ENCODE measurements at places on chromosomes 2 and 18.

GRCh38 chr2:2795438-2796091 lies 464.5 kb upstream of the MYT1L start:
- DNase-seq = no peak

- no peak for DNase-seq
Observed at GRCh38 chr2:13919981-13920382, 712.5 kb upstream of the LRATD1 start.

DNA sequence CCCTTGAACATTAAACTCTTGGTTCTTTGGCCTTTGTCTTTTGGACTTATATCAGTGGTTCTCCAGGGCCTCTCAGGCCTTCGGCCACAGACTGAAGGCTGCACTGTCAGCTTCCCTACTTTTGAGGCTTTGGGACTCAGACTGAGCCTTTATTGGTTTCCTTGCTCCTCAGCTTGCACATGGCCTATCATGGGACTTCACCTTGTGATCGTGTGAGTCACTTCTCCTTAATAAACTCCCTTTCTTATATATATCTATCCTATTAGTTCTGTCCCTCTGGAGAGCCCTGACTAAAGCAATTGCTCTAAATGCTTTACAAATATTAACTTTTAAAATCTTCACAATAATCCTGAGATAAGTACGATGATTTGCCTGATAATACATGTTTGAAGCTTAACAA lies 353.6 kb upstream of the TRIB2 start:
- DNase-seq = no peak

- no peak for DNase-seq
Observed at GRCh38 chr2:238108423-238109183, 8.5 kb downstream of the ESPNL start.

DNA sequence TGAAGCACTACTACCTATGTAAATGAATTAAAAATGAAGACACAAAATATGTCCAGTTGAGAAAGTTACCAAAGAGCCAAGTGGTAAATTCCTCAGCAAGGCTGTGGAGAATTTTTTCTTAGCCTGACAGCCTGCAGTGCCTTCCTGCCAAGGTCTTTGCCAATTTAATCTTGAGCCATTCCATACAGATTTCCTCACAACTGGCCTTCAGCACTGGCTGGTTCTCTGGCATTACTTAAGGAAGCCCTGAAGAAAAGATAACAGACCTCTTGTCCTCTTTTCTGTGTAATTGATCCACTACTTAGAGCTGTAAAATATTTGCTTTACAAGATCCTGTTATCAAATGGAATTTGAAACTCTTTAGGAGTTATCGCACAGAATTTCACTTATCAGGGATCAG lies 334.2 kb upstream of the LRRTM1 start:
- DNase-seq = no peak

DNA sequence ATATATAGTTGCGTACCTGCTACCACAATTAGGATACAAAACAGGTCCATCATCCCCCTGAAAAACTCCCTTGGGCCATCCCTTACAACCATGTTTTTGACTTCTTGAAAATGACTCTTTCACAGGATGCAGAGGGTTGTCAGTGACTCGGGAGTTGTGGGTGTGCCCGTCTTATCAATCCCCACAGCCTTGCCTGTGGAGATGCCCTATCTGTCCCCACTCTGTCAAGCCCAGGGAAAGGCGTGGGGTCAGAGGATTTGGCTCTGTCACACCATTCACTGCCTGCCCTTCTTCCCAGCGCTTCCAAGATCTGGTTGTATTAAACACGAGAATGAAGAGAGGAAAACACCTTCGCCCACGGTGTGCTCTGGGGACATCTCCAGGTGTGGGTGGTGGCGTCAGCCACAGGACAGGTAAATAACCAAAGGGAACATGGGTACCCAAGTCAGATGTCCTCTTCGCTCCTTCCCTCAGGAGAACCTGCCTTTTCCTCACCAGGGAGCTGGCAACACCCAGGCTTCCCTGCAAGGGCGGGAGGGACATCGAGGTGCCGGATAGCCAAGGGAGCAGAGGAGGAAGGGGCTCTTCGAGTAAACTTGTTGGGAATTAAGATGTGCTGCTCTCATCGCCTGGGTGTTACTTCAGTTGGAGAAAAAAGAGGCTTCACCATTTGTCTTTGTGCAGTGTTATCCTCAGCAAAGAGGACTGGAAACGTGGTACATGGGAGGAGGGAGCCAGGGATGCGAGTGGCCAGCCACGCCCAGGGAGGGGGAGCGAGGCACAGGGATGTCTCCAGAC lies 100.3 kb downstream of the B3GNT2 start:
- DNase-seq = no peak

DNA sequence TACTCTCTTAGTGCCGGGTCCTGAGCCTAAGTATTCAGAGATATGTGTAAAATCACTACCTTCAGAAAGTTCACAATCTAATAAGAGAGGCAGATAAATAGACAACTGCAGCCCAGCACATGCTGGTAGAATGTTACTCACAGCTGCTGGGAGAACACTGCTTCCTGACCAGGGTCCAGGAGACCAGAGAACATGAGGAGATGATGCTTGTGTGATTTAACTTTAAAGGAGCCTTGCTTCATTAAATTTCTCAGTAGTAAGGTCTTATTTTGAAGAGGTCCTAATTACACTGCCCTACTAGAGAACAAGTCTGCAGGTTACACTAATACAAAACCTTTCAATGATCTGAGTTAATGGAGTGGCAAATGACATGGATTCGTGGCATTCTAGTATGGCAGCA lies 209.9 kb upstream of the TRIB2 start:
- no peak for DNase-seq

All from COR-L47 (cell line).